Daoy (cell line): ENCODE measurements at places on chromosomes 6 and 20. TPM values are rescaled to one million over a fixed set of nuclear protein-coding genes. Genes with fewer than 3 reads are reported as not detected.

GRCh38 chr20:33702861-33703260 is 16.7 kb upstream of the E2F1 start:
- no peak for DNase-seq

DNA sequence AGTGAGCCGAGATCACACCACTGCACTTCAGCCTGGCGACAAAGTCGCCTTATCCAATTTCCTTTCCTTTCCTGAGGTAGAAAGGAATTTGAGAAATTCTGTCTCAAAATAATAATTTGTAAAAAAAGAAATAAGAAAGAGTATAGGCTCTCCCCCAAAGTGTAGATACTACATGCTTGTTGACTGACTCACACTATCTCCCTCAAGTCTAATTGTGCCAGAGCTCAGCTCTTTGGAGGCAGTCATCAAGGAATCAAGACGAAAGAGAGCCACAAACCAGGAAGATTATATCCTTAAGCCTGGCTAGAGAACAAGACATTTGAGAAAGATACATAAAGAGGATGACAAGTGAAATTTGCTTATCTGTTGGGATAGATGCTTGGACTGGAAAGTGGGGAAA is 3.7 kb upstream of the FKBPL start:
- no peak for DNase-seq

The CST7 gene
- not detected in 2 replicates for total RNA-seq

DNA sequence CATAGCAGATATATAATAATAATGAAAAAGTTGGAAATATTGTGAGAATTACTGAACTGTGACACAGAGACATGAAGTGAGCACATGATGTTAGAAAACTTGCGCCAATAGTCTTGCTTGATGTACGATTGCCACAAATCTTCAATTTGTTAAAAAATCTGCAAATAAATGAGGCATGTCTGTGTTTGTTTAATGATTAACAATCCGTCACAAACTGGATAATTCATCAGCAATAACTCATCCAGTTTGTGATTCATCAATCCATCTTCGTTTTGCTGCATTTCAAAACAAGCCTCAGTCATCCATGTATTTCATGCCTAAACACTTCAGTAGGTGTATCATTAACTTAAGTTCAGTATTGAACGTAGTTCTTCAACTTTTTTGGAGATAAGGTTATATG is 25.5 kb upstream of the SMIM26 start:
- DNase-seq: no peak

The PPP1R11 gene
- 77.2 and 79.0 TPM in 2 replicates for total RNA-seq

The TMEM170B gene
- total RNA-seq: 5.2 and 5.8 TPM in 2 replicates

- no peak for DNase-seq
Measured at GRCh38 chr6:2956930-2957685, 14.3 kb downstream of the SERPINB6 start.

DNA sequence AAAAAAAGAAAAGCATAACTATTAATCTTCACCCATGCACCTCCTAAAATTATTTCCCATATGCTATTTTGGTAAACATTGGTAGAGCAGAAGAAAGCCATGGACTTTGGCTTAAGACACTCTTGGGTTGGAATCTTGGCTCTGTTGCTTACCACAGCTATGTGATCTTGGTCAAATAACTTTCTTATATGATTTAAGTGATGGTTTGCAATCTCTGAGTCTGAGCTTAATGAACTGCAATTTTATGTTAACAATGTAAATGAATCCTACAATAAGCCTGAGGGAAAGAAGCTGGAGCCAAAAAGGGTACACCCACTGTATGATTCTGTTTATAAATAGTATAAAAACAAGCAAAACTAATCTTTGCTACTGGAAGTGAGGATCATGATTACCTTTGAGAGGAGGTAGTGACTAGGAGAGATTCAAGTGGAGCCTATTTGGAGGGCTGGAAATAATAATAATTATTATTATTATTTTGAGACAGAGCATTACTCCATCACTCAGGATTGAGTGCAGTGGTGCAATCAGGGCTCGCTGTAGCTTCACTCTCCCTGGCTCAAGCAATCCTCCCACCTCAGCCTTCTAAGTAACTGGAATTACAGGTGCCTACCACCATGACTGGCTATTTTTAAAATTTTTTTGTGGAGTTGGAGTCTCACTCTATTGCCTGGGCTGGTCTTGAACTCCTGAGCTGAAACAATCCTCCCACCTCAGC is 34.5 kb downstream of the ABRACL start:
- no peak for DNase-seq

The RAD21L1 gene
- 0.63 and 0.86 TPM in 2 replicates for total RNA-seq

GRCh38 chr6:75438013-75438431 is 55.6 kb downstream of the FILIP1 start:
- no peak for DNase-seq

DNA sequence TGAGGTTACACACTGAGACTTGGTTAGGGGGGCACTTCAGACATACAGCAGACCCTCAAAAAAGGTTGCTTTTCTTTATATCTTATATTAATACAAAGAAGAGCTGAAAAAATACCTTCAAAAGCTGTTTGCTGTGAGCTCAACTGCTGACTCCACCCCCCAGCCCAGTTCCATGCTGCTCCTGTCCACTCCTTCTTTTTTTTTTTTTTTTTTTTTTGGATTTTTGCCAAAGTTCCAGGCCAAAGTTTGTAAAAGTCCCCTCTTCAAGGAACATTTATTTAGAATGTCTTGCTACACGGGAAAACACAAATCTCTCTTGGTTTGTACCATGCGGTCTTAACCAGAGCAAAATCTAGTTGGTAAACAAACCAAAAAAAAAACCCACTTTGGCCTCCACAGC is 85.3 kb upstream of the AKAP12 start:
- peak; percentile 44 for DNase-seq

The LAMA4 gene
- 66.6 and 76.5 TPM in 2 replicates for total RNA-seq

DNA sequence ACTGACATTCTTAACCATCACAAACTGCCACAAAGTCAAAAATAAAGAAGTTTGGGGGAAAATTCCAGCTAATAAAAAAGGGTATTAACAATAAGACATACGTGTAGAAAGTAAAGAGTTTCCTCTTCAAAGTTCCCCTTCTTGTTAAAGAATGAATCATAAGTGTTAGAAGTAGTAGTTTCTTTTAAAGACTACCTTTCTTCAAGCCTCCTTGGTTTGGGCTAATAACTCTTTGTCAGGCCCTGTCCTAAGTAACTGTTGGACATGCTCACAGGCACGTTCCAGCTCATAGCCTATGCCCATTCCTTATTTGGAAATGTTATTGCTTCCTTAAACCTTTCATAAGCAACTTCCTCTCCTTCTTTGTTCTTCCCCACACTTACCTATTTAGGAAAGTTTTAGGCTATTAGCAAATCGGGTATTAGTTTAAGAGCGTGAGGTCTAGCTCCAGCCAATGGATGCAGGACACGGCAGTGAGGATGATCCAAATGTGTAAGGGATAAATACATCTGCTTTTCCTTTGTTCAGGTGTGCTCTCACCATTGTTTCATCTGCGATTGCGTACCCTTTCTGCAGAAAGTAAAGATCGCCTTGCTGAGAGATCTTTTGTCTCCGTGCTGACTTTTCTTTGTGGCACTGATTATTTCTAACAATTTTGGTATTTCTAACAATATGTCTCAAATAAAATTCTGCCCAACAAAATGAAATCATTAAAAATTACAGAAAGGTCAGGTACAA is 64.9 kb downstream of the CHD6 start:
- no peak for DNase-seq

The IPCEF1 gene
- total RNA-seq: 1.5 TPM in 1 of 2 replicates, not detected in the other

DNA sequence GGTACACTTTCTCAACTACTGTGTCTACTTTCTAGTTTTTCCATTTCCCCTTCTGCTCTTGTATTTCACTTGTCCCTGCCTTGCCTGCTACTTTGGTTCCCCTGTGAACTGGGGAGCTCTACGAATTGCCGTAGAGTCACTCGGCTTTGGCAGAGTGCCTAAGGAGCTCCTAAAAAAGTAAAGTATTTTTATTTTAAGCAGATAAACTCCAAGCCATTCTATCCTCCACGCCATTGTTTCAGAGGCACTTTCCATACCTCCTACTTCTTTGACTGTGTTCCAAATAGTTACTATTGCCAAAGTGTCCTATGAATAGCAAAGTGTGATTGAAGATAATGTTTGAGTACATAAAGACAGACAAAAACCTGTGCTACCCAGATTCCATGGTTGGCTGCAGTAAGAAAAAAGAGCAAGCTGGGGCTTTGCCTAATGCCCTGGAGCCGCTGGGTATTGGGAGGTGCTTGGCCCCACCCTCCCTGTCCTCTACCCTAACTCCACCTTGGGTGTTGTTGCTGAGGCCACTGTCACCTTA is 5.1 kb upstream of the MBOAT1 start:
- DNase-seq: no peak

- peak; percentile 82 for DNase-seq
Measured at GRCh38 chr6:105318660-105319059, 84.2 kb downstream of the PREP start.

DNA sequence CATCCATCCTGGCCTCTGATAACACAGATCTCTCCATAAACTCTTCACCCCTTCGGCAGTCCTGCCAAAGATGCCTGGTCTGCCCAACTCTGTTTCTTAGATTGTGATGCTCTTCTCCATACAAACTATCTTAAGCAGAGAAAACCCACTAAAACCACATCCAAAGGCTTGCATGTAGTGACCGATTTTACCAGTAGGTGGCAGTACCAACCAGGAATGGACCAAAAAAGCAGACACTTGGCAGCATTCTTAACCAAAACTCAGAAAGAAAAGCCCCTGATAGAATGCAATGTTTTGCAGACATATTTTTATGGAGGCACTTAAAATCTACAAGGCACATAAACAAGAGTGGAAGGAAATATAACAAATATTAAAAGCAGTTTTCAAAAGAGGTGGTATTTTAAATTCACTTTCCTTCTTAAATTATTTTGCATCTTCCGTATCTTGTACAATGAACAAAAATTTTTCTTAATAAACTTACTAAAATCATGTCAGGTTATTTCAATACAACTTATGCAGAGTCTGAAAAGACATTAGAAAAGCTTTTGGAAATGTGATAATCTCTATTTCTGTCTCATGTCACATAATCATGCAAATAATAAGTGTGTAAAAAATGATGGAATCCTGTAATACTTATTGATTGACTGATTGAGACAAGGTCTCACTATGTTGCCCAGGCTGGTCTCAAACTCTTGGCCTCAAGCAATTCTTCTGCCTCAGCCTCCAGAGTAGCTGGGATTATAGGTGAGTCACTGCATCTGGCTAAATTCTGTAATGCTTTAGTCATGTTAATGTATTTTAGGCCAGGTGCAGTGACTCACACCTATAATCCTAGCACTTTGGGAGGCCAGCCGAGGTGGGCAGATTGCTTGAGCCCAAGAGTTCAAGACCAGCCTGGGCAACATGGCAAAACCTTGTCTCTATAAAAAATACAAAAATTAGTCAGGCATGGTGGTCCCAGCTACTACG is 29.4 kb downstream of the LRP11 start:
- DNase-seq: peak; percentile 75

- no peak for DNase-seq
Measured at GRCh38 chr20:44586289-44586911, 4.0 kb downstream of the PKIG start.

GRCh38 chr6:123150076-123150475 is 154.0 kb downstream of the CLVS2 start:
- DNase-seq: no peak

The OXT gene
- total RNA-seq: not detected in 2 replicates

GRCh38 chr20:19522836-19523590 is 235.0 kb upstream of the RIN2 start:
- no peak for DNase-seq

The LST1 gene
- total RNA-seq: 0.09 and 3.5 TPM in 2 replicates

DNA sequence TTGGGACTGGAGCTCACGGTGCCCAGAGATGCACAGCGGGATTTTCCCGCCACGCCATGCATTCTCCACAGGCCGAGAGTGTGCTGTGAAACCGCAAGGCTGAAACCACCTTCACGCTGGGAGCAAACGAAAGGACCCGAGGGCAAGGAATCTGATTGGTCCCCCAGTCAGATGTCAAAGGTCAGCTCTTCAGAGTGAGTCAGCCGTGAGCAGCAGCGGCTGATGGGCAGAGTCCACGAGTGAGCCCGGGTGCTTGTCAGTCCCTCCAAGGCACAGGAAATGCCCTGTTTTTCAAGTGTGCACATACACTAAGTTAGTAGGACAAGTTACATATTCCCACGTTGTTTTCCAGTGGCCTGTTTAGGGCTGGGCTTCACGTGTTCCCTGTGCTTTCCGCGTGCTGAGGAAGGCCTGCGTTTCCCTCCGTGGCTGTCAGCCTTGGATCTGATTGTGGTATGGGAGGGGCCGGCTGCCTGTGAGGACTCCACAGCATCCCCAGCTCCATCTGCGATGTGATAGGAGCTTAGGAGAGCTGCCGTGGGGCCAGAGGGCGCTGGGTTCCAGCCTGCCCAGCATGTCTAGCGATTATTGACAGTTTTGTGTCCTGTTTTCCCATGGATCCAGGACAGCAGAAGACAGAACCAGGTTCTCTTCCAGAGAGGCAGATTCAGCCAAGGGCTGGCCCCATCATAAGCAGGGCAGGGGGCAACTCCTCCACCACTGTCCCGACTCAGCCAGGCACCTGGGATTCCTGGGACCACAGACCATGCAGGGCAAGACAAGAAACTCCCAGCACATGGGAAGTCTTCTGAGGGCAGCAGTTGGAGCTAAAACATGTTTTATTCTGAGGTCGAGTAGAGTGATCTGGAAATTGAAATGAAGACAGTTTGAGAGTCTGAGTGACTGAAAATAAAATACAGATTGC is 38.2 kb upstream of the FRMD1 start:
- no peak for DNase-seq

GRCh38 chr6:129186988-129187387 is 304.1 kb downstream of the LAMA2 start:
- peak; percentile 81 for DNase-seq

The SLC32A1 gene
- total RNA-seq: not detected in 2 replicates

The NELFE gene
- total RNA-seq: 180 and 195 TPM in 2 replicates

DNA sequence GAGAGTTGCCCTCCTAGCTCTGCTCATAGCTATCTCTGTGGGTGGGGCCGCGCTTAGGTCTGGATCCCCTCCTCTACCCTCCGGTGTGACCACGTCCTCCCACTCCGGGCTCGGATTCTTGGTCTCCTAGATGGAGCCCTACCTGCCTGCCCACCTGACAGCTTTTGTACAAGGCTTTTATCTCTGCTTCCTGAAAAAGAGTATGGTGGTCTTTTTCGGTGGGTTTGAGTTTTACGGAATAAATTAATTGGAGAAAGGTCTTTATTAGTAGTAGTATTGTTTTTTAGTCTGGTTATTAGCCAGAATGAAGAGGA is 773 bp downstream of the SMAP1 start:
- no peak for DNase-seq

The RPP21 gene
- total RNA-seq: 160 and 170 TPM in 2 replicates

- no peak for DNase-seq
Measured at GRCh38 chr6:123768921-123769320, 34.7 kb upstream of the NKAIN2 start.
